ENCODE measurements at places on chromosomes 4 and X. TPM values are rescaled to one million over a fixed set of nuclear protein-coding genes. Genes with fewer than 3 reads are reported as not detected.

The BBS7 gene
- total RNA-seq: 21.0 TPM

The TLR10 gene
- not detected for total RNA-seq

The FANCB gene
- 2.8 TPM for total RNA-seq

The TMPRSS11D gene
- not detected for total RNA-seq

The PSAPL1 gene
- not detected for total RNA-seq

The MAGEB1 gene
- not detected for total RNA-seq

The SSX3 gene
- not detected for total RNA-seq

The PTCHD1 gene
- total RNA-seq: 0.14 TPM

The ARMCX2 gene
- total RNA-seq: 96.5 TPM

The CCDC120 gene
- total RNA-seq: 8.2 TPM

The CENPI gene
- total RNA-seq: 5.0 TPM

The CACNA1F gene
- not detected for total RNA-seq

The KIT gene
- total RNA-seq: 5.3 TPM

DNA sequence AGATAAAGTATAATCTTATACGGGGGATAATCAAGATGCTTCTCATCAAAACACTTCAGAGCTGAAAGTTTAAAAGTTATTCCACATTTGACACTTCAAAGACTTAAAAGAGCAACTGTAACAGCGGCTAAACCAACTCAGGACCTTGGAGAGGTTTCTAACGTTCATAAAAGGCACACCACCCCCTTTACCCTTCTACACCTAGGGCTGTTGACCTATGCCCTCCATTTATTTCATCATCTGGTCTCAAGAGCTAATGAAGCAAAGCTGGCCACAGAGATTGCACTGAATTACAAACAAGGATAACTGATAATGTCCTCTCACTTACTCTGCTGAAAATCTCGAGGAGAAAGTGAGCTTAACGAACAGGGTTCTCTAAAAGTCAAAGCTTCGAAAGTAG is 1.1 kb upstream of the RPS6KA6 start:
- no peaks in the 10 kb centered on the region for H3K4me1 ChIP-seq
- H3K27me3 ChIP-seq: no peaks in the 10 kb centered on the region
- no peaks in the 10 kb centered on the region for H3K36me3 ChIP-seq
- H3K4me3 ChIP-seq: no peak overlapping the region
- no peak for DNase-seq

GRCh38 chr4:40552536-40552935 is 77.1 kb downstream of the RBM47 start:
- H3K36me3 ChIP-seq: no peaks in the 10 kb centered on the region
- H3K4me3 ChIP-seq: no peak overlapping the region
- H3K27ac ChIP-seq: no peak overlapping the region
- no peaks in the 10 kb centered on the region for H3K27me3 ChIP-seq
- peak; percentile 69 for DNase-seq

DNA sequence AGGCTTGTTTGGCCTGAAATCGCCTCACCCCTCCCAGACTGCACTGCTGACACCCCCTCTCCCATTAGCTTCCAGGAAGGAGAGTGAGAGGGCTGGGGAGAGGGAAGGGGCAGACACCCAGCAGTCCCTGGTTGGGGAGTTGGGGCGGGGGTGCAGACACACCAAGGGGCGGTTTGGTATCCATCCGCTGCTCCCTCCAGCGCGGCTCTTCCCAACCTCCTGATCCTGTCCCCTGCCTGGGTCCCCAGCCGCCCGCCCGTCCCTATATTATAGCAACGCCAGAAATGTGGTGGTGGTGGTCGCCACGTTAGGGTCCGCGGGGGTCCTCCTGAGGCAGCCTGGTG is 24.9 kb downstream of the GPRASP3 start:
- peak overlapping the region; percentile 67 for H3K4me3 ChIP-seq
- no peak overlapping the region for H3K27ac ChIP-seq
- H3K27me3 ChIP-seq: no peaks in the 10 kb centered on the region
- no peaks in the 10 kb centered on the region for H3K4me1 ChIP-seq

GRCh38 chr4:139873111-139873860 is 207.7 kb downstream of the MGST2 start:
- H3K4me1 ChIP-seq: peaks cover 5% of the 10 kb centered on the region
- peak; percentile 82 for DNase-seq
- H3K27me3 ChIP-seq: no peaks in the 10 kb centered on the region
- H3K27ac ChIP-seq: peak overlapping the region; percentile 55
- H3K4me3 ChIP-seq: no peak overlapping the region

- no peak for DNase-seq
- no peak overlapping the region for H3K27ac ChIP-seq
- no peaks in the 10 kb centered on the region for H3K36me3 ChIP-seq
- H3K27me3 ChIP-seq: no peaks in the 10 kb centered on the region
- no peak overlapping the region for H3K4me3 ChIP-seq
- H3K4me1 ChIP-seq: no peaks in the 10 kb centered on the region
Observed at GRCh38 chr4:119130365-119131065, 5.1 kb upstream of the MYOZ2 start.

DNA sequence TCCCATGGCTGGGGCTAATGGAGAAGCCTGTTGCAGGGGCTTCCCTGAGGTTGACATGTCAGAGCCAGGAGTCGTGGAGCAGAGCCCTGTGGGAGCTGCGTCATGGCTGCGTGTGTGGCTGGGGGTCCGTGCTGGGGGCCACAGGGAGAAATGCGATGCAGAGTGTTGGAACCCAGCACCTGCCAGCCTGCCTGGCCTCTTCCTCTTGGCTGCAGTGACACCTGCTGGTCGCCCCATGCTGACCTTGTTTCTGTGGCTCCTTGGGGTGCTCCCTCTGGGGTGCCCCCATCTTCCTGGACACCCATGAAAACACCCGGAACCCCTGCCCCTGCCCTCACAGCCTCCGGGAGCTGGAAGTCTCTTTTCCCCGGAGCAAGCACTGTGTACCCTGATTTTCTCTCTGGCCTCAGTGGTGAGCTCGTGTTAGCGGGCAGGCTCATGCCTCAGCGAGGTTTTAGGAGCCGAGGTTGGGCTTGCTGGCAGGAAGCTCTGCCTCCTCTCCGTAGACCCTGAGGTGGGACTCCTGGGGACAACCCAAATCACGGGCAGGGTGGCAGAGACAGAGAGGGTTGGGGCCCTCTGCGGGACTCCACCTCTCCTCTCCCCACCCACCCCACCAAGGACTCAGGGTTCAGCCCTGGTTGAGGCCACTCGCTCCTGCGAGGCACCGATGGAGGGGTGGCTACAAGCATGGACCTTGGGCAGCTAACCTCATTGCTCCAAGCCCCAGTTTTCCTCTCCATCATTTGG is 103.7 kb downstream of the SORCS2 start:
- no peak for DNase-seq
- no peak overlapping the region for H3K27ac ChIP-seq
- H3K4me1 ChIP-seq: peaks cover 12% of the 10 kb centered on the region
- H3K36me3 ChIP-seq: no peaks in the 10 kb centered on the region

DNA sequence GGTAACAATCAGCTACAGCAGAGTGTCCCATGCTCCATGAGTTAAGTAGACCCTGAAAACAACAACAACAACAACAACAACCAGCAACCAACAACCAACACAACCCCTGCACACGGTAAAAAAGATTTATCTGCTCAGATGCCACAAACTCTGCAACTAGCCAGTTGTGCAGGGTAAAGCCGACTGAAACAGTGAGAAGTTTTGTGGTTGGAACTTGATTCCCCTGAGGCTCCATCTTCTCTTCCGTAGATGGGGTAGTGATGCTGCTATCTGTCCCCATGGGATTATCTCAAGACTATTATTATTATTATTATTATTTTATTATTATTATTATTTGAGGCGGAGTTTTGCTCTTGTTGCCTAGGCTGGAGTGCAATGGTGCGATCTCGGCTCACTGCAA is 50.6 kb upstream of the RAPGEF2 start:
- H3K36me3 ChIP-seq: no peaks in the 10 kb centered on the region
- H3K27me3 ChIP-seq: no peaks in the 10 kb centered on the region
- H3K4me3 ChIP-seq: no peak overlapping the region
- no peak for DNase-seq

DNA sequence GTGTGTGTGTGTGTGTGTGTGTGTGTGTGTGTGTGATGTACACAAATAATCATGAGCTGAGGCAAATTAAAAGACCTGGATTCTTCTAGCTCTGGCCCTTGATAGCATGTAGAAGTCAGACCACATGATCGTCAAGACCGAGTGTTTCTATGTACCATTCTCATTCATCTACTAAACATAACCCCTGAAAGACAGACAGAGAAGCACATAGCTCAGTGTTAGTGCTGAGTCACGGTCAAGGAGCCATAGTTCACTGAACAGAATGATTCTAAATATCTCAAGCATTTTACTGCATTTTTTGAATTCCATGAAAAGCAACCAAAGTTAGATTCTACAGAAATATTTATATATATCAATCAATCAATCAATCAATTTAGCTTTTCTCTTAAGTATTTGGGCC is 412.3 kb upstream of the CXorf51A start:
- DNase-seq: no peak
- no peaks in the 10 kb centered on the region for H3K4me1 ChIP-seq
- no peaks in the 10 kb centered on the region for H3K27me3 ChIP-seq
- no peak overlapping the region for H3K4me3 ChIP-seq
- no peak overlapping the region for H3K27ac ChIP-seq

- H3K27ac ChIP-seq: no peak overlapping the region
- peak overlapping the region; percentile 55 for H3K4me3 ChIP-seq
- DNase-seq: no peak
- H3K36me3 ChIP-seq: no peaks in the 10 kb centered on the region
Observed at GRCh38 chrX:129984111-129984958, 1.9 kb downstream of the BCORL1 start.

DNA sequence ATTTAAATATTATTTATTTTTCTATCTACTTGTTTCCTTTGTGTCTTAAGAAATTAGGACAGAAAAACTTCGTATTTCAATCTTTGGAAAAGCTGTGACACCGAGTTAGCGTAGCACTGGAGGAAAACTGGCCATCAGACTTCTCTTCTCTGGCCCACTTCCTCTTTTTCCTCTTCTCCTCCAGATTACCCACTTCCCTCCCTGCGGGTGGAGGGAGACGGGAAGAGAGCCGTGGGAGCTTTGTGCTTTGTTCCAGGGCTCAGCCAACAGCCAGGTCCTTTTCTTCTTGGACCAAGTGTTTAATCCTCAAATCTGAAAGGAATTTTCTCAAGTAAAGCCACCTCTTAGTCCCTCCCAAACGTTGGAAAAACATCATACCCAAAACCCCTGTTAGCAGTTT is 29.7 kb downstream of the OFD1 start:
- H3K36me3 ChIP-seq: peaks cover 14% of the 10 kb centered on the region
- DNase-seq: no peak
- no peak overlapping the region for H3K27ac ChIP-seq
- H3K27me3 ChIP-seq: no peaks in the 10 kb centered on the region
- H3K4me1 ChIP-seq: no peaks in the 10 kb centered on the region
- H3K4me3 ChIP-seq: no peak overlapping the region

DNA sequence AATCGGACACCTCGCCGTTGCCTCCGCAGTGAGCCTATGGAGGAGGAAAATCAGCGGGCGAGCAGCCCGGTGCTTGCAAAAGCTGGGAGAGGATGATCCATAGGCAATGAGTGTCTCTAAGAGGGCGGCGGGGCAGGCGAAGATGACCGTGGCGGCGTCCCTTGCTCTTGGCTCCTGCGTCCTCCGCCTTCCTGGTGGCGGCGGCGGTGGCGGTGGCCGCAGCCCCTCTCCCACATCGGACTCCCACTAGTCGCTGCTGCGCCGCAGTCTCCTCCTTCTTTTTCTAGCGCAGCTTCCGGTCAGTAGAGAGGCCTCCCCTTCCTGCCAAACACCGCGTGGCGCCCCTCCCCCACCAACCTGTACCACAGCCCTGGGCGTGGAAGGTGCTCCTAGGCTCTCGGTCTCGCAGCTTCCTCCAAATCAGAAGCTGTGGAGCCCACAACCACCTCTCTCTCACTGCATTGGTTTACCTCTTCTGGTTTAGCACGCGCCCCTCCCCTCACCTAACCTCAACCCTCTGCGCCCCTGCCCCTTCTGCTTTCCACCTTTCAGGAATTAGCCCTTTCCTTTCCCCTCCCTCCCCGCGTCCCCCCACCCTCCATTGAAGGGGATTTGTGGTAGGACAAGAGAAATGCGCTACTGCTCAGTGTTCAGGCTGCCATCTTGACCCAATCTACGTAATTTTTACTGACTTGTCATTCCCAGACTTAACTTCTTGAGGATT is at the start of gene SPIN3:
Gene SPIN3 (minus strand): TSS at position 271 of the 724 bp plus-strand sequence. CDS start 594 bp downstream, outside the sequence.
- peaks cover 6% of the 10 kb centered on the region for H3K4me1 ChIP-seq
- DNase-seq: peak; percentile 61
- H3K27ac ChIP-seq: peak within 1 kb of the TSS; percentile 38
- no peaks in the 10 kb centered on the region for H3K36me3 ChIP-seq
- no peaks in the 10 kb centered on the region for H3K27me3 ChIP-seq

DNA sequence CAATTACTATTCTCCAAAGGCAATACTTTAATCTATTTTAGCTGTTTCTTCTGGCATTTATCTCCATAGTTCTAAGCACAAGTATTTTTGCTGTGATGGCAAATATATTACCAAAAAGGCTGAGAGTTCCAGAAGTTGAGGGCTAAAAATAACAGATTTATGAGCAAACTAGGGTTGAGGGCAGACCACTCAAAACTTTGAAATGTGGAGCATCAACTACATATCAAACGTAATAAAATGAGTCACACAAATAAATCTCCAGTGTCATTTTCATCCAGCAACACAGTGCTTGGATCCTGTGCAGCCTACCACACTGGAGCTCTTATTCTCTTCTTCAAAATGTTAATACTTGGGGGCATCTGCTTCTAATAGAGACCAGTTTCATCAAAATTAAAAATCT is 163.9 kb downstream of the HS3ST1 start:
- H3K4me1 ChIP-seq: no peaks in the 10 kb centered on the region
- H3K27ac ChIP-seq: no peak overlapping the region
- no peak overlapping the region for H3K4me3 ChIP-seq
- H3K36me3 ChIP-seq: no peaks in the 10 kb centered on the region
- no peaks in the 10 kb centered on the region for H3K27me3 ChIP-seq

DNA sequence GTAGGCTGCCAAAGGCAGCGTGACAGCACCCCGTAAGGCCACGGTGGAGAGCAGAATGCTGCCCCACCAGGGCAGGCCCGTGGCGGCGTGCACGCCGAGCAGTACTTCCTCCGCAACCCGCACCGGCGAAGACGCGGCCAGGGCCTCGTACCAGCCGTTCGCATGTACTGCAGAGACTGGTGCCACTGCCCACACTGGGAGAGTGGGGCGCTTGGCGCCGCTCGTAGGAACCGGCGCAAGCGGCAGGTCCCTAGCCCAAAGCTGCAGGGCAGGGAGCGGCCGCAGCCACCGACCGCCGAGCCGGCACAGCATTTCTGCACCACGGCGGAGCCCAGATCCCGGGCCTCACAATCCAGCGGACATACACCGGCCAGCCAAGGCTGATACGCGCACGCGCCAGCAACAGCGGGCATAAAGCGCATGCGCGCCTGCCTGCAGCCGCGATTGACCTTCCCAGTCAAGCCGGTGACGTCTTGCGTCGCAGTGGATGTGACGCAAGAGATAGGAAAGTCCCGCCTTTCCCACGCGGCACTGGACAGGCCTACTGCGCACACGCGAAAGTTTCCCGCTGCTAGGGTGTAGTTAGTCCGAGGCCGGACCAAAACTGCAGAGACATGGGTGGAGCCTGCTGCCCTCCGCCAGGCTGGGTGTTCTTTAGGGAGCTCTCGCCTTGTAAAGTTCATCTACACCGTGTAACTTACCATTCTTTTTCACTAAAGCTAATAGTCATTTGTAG is at the start of gene COX18:
Gene COX18 (minus strand): TSS at position 379 of the 736 bp plus-strand sequence. CDS start 67 bp downstream, at position 312.
- no peaks in the 10 kb centered on the region for H3K27me3 ChIP-seq
- peak within 1 kb of the TSS; percentile 87 for H3K27ac ChIP-seq
- peaks cover 12% of the 10 kb centered on the region for H3K36me3 ChIP-seq
- peaks cover 12% of the 10 kb centered on the region for H3K4me1 ChIP-seq
- H3K4me3 ChIP-seq: peak within 1 kb of the TSS; percentile 89

Measured in astrocyte (in vitro differentiated cells and primary cell).